ENCODE measurements at places on chromosomes 2 and 18.

DNA sequence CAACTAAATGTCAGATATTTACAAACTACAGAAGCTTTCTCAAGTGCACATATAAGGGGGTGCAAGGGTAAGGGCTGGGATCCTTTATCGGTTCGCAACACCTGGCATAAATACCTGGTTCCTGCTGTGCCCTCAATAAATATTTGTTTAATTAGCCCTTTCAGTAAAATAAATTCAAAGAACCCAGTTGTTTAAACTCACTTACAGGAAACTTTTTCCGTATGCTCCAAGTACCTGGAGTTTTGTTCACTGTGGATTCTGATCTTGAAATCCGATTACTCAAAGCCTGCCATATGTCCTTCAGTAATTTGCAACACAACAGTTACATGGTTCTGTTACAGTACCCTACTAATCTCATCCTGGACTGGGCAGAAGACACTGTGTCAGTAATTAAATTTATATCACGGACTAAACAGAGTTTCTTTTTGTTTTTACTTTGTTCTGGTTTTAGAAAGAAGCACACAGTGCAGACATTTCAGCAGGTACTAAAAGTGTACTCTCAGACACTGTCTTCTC lies 36.9 kb downstream of the TBC1D8 start:
- DNase-seq: no peak

- DNase-seq: no peak
Observed at GRCh38 chr18:79991494-79991893, 3.1 kb upstream of the TXNL4A start.

GRCh38 chr2:171056307-171056706 lies 104.4 kb downstream of the TLK1 start:
- DNase-seq: no peak

GRCh38 chr2:26016012-26016705 lies 17.7 kb upstream of the RAB10 start:
- no peak for DNase-seq
